ENCODE measurements at places on chromosomes 2 and 18. TPM values are rescaled to one million over a fixed set of nuclear protein-coding genes. Genes with fewer than 3 reads are reported as not detected.

The SATB2 gene
- 13.9 TPM for total RNA-seq

The MAP4K4 gene
- 164 TPM for total RNA-seq

DNA sequence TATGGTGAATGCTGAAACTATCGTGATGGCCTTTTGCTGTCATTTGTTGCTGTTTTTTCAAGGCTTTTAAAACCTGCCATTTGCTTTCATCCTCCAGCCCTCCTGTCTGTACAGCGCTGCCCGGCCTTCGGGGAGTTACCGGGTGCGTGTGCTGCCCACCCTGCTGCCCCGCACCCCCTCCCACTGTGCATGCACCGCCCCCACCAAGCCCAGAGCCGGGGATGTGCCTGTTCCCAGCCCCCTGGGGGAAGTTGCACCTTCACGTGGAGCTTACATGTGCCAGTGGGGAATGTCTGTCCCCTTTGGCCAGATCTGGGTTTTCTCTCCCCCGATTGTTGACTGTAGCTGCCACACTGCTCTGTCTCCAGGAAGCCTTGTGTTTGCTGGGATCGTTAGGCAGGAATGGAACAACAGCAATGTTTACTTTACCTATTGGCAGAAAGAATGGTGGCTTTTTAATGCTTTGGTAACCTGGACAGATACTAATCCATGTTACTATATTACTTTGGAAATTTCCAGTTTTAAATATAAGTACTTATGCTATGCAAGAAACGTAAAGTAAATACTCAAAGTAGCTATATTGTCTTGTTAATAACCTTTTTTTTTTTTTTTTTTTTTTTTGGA lies 64.8 kb upstream of the RBM44 start:
- DNase-seq: no peak

The CCDC142 gene
- 21.3 TPM for total RNA-seq

The ACMSD gene
- total RNA-seq: not detected

GRCh38 chr2:11695576-11695975 lies 25.6 kb upstream of the NTSR2 start:
- DNase-seq: no peak

GRCh38 chr18:54181856-54182602 lies 42.4 kb downstream of the MBD2 start:
- no peak for DNase-seq

All from fibroblast of lung (primary cell).